ENCODE measurements at places on chromosomes 7 and 10.

- DNase-seq: no peak
Measured at GRCh38 chr10:63221950-63222349, 88.8 kb downstream of the NRBF2 start.

- DNase-seq: no peak
Measured at GRCh38 chr10:122102869-122103525, 114.0 kb downstream of the TACC2 start.

GRCh38 chr7:82481499-82482097 is 38.0 kb upstream of the CACNA2D1 start:
- peak; percentile 38 for DNase-seq

DNA sequence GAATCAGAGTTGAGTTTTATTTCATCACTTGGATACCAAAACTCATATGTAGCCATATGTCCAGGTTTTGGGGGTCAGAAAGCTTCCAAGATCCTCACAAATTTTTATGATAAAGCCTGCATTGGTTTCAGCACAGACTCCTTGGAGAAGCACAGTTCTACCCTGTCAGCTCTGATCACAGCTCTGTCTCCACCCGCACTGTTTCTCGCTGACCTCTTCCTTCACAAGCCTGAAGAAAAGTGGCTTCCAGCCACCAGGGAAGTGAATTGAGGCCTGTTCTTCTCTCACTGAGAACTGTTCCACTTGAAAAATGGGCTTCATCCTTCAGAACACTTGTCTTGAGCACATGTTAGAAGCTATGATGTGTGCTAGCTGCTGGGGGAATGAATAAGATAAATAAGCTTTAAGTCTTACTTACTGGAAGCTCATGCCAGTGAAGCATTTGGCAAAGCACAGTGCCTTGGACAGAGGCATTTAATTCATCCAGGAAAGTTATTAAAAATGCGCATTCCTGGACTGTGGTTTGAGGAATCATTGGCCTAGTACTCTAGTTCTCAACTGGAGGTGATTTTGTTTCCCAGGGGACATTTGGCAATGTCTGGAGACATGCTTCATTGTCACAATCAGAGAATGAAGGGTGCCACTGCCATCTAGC is 133.6 kb downstream of the BMPER start:
- no peak for DNase-seq

DNA sequence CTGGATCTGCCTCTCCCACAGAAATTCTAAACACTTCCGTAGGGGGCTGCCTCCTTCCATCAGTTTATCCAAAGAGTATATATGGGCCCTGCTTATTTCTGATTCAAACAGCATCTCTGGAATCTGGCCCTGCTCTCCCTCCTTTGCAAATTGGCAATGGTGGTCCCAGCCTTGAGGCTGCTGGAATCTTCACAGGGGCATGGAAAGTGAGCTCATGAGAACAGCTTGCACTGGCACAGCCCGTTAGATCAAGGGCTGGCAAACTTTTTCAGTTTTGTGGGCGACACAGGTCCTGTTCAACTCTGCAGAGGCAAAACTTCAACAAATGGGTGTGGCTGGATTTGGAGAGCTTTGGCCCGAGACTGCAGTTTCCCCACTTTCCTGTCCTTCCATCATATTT is 526.9 kb downstream of the KCNMA1 start:
- DNase-seq: no peak

- no peak for DNase-seq
Measured at GRCh38 chr7:7897949-7898515, 70.6 kb upstream of the GLCCI1 start.

DNA sequence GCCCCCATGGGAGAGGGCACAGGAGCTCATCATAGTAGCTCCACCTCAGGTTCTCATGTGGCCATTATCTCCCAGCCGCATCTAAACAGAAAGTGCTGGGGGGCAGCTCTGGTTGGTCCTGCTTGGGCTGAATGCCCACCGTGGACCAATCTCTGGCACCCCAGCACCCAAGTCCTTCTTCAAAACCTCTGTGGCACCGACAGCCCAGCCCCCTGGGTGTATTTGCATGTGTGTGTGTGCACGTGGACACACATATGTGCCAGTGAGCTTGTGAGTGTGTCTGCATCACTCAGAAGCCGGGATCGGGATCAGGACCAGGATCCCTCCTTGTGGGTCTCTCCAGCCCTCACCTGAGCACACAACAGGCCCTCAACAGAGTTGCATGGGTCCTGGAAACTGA is 68.2 kb downstream of the ALOX5 start:
- no peak for DNase-seq

- DNase-seq: no peak
Measured at GRCh38 chr7:66267249-66267648, 62.1 kb downstream of the TPST1 start.

DNA sequence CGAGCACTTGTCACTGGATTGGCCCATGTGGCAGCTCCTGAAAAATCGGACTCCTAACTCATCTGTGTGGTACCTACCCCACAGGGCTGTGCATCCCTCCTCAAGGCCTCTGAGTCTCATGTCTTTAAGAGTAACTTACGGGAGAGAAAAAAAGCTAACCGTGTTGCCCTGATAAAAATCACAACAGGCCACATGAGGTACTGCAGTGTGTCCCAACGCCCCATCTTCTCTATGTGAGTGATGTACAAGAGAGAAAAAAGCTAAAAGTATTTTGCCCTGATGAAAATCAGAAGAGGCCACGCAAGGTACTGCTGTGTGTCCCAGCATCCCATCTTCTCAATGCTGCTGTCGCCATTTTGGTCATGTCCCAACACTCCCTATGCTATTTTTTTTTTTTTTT is 41.2 kb upstream of the ADRB1 start:
- no peak for DNase-seq

DNA sequence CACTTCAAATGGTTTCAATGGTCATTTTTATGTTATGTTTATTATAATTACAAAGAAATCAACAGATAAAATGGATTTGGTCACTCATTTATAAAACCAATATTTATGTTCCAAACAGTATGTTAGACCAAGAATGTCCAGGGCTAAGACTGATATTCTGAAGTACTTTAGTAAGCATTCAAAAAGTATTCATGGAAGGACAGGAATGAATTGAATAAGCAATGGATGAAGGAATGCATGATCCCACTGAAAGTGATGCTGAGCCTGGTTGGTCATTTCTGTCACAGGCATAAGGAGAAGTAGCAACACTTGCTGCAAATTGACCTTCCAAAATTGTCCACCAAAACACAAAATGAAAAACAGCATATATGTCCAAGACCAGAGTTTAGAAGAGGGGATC is 189.0 kb upstream of the CELF2 start:
- DNase-seq: no peak

GRCh38 chr10:120456626-120457430 is at the start of gene PLPP4:
Gene PLPP4, plus strand, starts transcription at chr10:120457227. Its CDS starts 79 bp downstream, at chr10:120457306.
- no peak for DNase-seq

GRCh38 chr10:62098278-62099121 is 170.1 kb downstream of the RTKN2 start:
- no peak for DNase-seq

GRCh38 chr10:43123361-43124093 is 14.7 kb upstream of the CSGALNACT2 start:
- no peak for DNase-seq

- DNase-seq: no peak
Measured at GRCh38 chr10:78330884-78331283, 297.2 kb downstream of the RPS24 start.

DNA sequence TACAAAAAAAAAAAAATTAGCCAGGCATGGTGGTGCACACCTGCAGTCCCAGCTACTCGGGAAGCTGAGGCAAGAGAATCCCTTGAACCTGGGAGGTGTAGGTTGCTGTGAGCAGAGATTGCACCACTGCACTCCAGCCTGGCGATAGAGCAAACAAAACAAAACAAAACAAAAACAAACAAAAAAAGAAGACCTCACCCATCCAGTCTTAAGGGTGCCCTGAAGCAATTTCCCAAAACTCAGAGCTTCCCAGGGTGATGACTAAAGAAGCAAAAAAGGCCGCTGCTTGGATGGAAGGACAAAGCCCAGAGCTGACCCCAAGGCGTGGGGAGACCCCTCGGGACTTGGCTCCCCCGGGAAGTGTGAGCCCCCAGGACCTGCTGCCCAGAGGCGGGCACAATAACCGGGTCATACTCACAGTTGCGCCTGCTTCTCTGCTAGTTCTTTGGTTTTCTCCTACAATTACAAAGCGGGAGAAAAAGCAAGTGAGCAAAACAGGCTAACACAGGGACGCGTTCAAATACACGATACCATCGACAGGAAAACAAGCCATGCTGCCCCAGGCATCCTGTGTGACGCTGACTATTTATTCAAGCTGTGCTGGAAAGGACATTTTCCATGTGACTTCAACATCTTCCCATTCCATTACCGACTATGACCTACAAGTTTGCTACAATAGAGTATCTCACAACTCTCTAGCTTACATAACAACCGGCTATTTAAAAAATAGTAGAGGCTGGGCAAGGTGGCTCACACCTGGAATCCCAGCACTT is 29.9 kb downstream of the PAPOLB start:
- no peak for DNase-seq

DNA sequence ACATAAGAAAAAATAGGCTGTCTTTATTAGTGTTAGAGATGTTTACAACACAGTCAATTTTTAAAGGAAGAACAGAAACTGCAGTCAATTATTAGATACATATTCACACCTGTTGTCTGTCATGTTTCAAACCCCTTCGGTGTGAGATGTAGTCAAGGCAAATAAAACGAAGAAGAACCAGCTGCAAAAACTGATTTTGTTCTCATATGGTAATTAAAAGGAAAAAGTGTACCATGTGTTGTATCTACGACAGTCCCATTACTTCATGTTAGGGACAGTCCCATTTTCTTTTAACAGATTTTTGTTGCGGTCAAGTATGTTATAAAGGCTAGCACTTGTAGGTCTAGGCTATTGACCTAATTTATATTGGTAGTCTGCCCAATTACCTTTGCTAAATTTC is 149.4 kb downstream of the LRRN3 start:
- no peak for DNase-seq

- DNase-seq: no peak
Measured at GRCh38 chr7:1598961-1599639, 29.3 kb upstream of the PSMG3 start.

DNA sequence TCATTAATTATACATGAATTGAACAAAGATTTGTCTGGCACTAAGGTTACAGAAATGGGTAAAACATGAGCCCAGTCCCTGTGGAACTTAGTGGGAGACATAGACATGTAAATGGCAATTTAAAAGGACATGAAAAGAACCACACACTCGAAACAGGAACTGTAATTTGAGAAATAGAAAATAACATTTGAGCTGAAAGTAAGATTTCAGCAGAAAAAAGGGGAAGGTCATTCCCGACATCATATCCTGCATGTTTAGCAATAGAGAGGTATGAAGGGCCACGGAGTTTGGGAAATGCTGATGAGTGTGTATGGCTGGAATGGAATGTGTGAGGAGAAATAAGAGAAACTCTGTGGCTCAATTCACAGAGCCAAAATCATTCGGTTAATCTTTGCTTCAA is 175.4 kb upstream of the AHR start:
- DNase-seq: peak; percentile 61

- no peak for DNase-seq
Measured at GRCh38 chr7:87152897-87153641, 816 bp downstream of the DMTF1 start.

- no peak for DNase-seq
Measured at GRCh38 chr10:1683649-1684048, 53.7 kb downstream of the ADARB2 start.

Measured in Kasumi-1 (cell line).